Natural killer cell (primary cell): ENCODE measurements at places on chromosomes 12 and 14. TPM values are rescaled to one million over a fixed set of nuclear protein-coding genes. Genes with fewer than 3 reads are reported as not detected.

Gene PMCH
- not detected for total RNA-seq

Gene RGS6
- total RNA-seq: 1.4 TPM

Gene SIX6
- not detected for total RNA-seq

Gene SERPINA3
- not detected for total RNA-seq

Gene SMCO3
- not detected for total RNA-seq

Gene PRPH
- total RNA-seq: not detected

DNA sequence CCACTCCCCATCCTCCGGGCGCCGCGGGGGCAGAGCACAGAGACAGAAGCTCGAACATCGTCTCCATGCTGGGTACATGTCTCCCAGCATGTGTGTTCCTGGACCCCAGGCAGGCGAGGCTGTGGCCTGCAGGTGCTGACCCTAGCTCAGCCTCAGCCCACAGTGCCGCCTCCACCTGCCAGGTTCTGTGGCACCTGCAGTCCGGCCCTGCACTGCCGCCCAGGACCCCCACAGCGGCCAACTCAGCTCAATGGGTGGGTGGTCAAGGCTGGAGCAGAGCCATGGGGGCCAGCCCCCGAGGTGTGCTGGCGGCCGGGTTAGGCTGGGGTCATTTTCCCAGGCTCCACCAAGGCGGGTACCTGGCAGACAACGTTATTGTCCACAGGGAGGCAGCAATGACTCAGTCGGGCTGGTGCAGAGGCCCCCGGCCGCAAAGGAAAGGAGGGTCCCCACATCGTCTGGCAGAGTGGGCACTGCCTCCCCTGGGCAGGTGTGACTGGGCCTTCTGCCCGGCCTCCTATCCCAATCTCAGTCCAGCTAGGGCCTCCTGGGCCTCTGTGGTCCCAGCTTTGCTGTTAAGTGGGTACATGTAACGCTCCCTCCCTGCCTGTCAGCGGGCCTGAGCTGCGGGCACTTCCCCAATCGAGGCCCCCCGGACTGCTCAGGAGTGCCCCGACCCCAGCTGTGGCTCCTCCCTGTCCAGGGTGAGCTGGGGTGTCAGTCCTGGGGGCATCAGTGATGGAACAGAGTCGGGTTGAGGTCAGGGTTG lies 20.2 kb upstream of the NUDT14 start:
- no peak overlapping the region for H3K27ac ChIP-seq
- peaks cover 17% of the 10 kb centered on the region for H3K27me3 ChIP-seq
- no peaks in the 10 kb centered on the region for H3K36me3 ChIP-seq
- H3K4me3 ChIP-seq: no peak overlapping the region
- peak; percentile 14 for DNase-seq
- H3K4me1 ChIP-seq: peaks cover 46% of the 10 kb centered on the region

GRCh38 chr14:63918411-63918810 lies 65.6 kb downstream of the SYNE2 start:
- peaks cover 10% of the 10 kb centered on the region for H3K36me3 ChIP-seq
- no peaks in the 10 kb centered on the region for H3K27me3 ChIP-seq
- no peak overlapping the region for H3K4me3 ChIP-seq
- no peaks in the 10 kb centered on the region for H3K4me1 ChIP-seq
- H3K27ac ChIP-seq: no peak overlapping the region

- no peaks in the 10 kb centered on the region for H3K4me1 ChIP-seq
- no peaks in the 10 kb centered on the region for H3K36me3 ChIP-seq
- H3K4me3 ChIP-seq: no peak overlapping the region
- H3K27me3 ChIP-seq: no peaks in the 10 kb centered on the region
These were observed 28.0 kb downstream of the PLEKHG7 start for GRCh38 chr12:92730758-92731157.

DNA sequence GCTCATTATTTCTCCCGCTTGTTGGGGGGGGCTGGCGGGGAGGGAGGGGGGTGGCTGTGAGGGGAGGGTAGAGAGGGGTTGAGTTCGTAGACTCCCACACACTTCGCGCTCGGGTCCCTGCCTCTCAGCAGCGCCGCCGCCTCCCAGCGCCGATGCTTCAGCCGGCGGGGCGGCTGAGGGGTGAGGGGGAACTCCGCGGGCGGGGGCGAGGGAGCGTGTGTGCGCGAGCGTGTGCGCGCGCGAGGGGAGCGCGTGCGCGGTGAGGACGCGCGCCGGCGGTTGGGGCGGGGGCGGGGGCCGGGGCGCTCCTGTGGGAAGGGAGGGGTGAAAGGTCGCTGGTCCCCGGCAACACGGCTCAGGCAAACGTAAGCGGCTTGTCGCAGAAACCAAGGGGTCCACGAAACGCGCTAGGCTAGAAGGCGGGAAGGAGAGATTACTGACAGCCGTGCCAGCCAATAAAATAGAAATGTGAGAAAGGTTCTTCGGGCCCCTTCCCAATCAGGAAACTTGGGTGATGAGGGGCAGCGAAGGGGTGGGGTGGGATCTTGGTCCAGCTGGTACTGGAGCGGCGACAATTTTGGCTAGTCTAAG lies 343 bp upstream of the NOVA1 start:
- H3K36me3 ChIP-seq: no peaks in the 10 kb centered on the region
- no peak overlapping the region for H3K4me3 ChIP-seq
- H3K27me3 ChIP-seq: peaks cover 16% of the 10 kb centered on the region
- H3K4me1 ChIP-seq: no peaks in the 10 kb centered on the region
- DNase-seq: peak; percentile 35

GRCh38 chr14:89241257-89241656 lies 175.8 kb downstream of the FOXN3 start:
- H3K27me3 ChIP-seq: no peaks in the 10 kb centered on the region
- no peak for DNase-seq
- no peak overlapping the region for H3K4me3 ChIP-seq
- H3K4me1 ChIP-seq: peaks cover 33% of the 10 kb centered on the region
- no peak overlapping the region for H3K27ac ChIP-seq

DNA sequence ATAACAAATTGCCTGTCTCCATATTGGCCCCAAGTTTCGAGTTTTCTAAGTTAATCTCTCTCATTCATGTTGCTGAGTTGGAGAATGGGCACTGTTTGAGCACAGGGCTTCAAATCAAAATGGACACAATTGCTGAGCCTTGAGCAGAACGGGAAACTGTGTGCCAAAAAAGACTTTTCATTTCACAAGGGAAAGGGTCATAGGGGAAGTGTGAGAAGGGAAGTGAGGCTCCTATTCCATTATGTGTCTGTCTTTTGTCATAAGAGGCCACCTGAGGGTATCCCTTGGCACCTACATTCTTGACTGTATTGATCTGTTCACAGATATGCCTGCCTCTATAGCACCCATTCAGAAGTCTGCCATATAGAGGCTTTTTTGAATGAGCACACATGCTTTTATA lies 59.1 kb downstream of the TTLL5 start:
- no peaks in the 10 kb centered on the region for H3K27me3 ChIP-seq
- no peak overlapping the region for H3K4me3 ChIP-seq
- peaks cover 22% of the 10 kb centered on the region for H3K36me3 ChIP-seq
- no peaks in the 10 kb centered on the region for H3K4me1 ChIP-seq
- no peak for DNase-seq

- H3K27me3 ChIP-seq: no peaks in the 10 kb centered on the region
- H3K4me1 ChIP-seq: no peaks in the 10 kb centered on the region
- no peak overlapping the region for H3K4me3 ChIP-seq
- no peak for DNase-seq
These were observed 71.7 kb downstream of the CCDC92 start for GRCh38 chr12:123900871-123901376.

- no peaks in the 10 kb centered on the region for H3K4me1 ChIP-seq
- no peak overlapping the region for H3K27ac ChIP-seq
- no peak for DNase-seq
- no peaks in the 10 kb centered on the region for H3K27me3 ChIP-seq
These were observed 17.0 kb upstream of the NUBPL start for GRCh38 chr14:31543969-31544799.
